ENCODE measurements at places on chromosomes 1 and 21.

- DNase-seq = no peak
These were observed 347.5 kb downstream of the VAV3 start for GRCh38 chr1:107617456-107617855.

GRCh38 chr1:237681210-237681609 is 209.5 kb downstream of the ZP4 start:
- DNase-seq = no peak

DNA sequence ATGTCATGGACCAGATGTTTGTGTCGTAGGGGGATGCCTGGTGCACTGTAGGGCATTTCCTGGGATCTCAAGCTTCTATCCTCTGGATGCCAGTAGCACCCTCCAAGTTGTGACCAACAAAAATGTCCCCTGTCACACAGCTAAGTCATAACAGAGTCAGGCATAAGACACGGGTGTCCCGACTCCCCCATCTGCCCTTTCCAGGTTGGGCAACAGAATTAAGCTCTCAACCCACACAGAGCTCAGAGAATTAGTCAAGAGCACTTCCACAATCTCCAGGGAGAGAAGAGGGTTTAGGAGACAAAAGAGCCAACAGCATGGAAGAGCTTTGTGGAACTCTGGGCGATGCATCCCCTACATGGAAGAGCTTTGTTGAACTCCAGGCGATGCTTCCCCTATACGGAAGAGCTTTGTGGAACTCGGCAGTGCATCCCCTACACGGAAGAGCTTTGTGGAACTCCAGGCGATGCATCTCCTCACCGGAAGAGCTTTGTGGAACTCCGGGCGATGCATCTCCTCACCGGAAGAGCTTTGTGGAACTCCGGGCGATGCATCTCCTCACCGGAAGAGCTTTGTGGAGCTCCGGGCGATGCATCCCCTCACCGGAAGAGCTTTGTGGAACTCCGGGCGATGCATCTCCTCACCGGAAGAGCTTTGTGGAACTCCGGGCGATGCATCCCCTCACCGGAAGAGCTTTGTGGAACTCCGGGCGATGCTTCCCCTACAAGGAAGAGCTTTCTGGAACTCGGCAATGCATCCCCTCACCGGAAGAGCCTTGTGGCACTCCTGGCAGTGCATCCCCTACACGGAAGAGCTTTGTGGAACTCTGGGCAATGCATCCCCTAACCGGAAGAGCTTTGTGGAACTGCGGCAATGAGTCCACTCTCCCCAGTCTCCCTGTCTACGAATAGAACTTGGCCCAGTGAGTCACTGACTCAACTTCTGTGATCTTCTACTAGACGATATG is 422.7 kb downstream of the KIF26B start:
- no peak for DNase-seq

DNA sequence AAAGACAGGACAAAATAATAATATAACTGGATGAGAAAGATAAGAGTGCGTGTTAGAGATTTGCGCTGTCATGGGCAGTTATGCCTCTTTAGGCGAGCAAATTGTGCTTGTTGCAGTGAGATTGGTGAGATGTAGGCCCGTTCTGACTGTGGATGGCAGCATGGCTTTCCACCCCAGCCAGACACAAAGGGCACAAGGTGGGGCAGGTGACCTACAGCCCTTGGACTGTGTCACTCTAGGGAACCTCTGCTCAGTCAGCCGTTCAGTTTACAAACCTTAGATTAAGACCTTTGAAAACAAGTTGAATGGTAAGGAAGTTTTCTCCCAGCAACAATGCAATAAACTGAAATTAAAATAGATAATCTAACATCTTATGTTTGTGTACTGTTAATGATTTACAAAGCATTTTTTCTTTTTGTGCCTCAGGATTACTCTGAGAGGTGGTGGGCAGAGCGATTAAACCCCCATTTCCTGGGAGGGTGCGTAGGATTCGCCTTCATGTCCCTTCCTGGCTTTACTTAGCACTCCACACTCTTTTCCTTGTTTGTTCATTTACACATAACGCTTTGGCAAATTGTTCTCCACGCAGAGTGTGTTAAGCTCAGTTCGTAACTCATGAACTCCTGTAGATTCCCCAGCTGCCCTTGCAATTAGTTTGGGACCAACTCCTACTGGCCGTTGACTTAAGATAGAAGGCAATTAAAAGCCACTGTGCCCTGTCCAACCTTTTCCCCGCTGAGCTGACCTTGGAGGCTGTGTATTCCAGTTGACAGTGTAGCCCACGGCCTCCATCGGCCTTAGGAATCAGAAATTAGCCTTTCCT is 58.1 kb upstream of the IGSF5 start:
- no peak for DNase-seq

DNA sequence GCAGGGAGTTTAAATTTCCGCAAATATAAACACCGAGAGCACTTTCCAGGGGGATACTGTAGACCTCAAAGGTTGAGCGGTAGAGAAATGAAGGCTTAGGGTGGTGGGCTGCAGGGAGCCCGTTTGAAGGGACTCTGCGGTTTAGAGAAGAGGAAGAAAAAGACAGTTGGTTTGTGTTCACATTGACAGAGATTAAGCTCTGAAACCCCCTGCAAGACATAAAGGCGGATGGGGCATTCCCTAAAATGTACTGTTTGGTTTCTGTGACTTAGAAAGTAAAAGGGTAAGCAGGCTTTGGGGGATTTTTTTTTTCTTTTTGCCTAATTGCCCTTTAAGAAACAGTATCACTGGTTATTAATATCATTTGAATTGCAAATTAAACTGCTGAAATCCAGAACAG is 1.3 kb downstream of the KAZN start:
- no peak for DNase-seq

- no peak for DNase-seq
These were observed 46.8 kb upstream of the C1orf198 start for GRCh38 chr1:230915078-230915477.

DNA sequence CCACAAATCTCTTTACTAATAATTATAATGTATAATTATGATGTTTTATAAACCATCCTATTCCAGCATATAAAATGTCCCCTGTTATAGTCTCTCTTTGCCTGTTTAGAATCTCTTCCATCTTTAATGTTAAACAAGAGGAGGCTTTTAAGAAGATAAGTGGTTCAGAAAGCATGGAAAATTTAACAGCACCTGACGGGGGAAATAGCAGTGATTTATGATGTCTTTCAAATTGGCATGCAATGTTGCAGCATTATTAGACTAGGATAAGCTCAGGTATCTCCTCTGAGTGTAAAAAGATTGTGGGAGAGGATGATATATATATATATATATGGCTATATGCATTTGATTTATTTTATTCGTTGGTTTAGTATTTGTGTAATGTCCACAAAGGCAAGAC is 24.4 kb downstream of the GIPC2 start:
- DNase-seq = no peak

DNA sequence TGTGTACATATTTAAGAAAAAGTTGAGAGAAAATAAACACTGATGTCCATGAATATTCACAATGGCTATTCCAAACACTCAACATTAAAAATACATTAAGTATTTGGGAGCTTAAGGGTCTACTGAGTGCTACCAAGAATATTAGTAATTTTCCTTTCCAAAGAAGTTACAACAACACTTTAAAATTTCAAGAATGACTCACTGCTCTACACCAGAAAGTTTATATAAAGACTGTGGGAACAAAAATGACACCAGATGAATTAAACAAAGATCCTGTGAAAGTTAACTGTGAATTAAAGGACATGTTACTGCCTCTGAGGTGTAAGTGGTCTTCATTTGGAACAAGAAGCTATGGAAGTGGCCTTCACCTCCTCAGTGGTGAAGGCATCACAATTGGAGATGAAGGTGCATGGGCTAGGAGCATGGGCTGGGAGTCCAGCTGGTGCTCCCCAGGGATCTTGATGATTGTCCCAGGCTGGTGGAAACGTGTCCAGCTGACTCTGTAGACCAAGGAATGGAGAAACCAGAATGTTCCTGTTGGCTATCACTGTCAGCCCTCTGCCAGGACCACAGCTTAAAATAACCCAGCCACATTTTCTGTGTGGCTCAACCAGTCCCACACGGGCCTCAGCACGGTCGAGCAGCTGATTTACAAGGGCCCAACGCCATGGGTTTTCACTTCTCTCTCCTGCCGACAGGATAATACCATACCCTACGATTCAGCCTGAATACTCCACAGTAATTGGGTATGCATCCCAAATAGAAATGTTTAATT is 28.8 kb downstream of the TAF5L start:
- DNase-seq = no peak

- DNase-seq = peak; percentile 24
These were observed 1.2 kb upstream of the WNT3A start for GRCh38 chr1:228005511-228006033.

DNA sequence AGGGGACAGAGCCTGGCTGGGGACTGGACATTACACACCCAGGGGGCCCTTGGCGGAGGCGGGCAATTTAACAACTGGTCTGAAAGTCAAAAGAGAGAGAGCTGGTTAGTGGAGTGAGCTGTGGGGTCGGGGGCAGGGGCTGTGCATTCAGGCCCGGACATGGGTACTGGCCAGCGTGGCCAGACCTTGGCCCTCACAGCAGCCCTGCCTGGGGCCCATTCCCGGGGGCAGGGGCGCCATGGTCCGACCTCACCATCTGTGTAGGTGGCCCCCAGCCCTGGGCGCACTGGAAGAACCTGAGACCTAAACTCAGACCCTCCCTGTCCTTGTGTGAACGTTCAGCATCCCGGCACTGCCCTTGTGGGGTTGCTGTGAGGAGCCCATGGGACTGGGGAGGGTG is 5.0 kb downstream of the CLDN19 start:
- DNase-seq = no peak

DNA sequence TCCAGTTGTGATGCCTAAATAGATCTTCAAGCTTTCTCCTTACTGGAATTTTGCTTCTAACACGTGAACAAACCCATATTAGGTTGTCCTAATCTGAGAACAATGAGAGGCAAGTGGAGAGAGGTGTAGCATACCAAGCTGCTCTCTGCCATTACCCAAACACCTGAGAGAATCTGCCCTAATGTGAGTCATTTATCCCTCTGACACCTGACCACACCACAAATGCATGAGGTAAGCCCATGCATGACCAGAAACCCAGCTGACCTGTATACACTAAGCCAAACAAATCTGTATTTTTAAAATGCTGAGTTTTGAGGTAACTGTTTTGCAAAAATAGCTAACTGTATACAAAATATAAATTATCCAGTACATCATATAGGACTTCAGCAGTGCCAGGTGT is 1458.1 kb upstream of the B3GALT2 start:
- DNase-seq = no peak

GRCh38 chr1:33126411-33127000 is 45.6 kb downstream of the AZIN2 start:
- no peak for DNase-seq

- no peak for DNase-seq
These were observed 31.7 kb upstream of the CD55 start for GRCh38 chr1:207289756-207290155.

DNA sequence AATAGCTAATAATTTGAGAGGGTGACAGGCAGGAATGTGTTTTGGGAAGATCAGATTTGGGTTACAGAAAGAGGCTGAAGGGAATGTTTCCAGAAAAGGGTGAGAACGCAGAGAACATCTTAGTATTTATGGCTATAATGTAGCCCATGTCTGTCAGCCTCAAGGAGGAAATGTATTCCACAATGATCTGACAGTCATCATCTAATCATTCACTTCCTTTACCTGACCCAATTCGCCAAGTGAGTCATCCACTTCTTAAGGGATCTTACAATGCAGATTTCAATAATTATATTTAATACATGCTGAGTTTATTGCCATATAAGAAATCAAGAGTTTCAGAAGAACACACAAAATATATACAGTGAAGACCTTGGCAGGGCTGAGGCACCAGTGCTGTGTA is 10.8 kb downstream of the TRIM45 start:
- DNase-seq = no peak

GRCh38 chr1:118073648-118074435 is 111.2 kb downstream of the SPAG17 start:
- DNase-seq = no peak

- DNase-seq = no peak
These were observed 6.7 kb upstream of the SH2D5 start for GRCh38 chr1:20739225-20739624.

DNA sequence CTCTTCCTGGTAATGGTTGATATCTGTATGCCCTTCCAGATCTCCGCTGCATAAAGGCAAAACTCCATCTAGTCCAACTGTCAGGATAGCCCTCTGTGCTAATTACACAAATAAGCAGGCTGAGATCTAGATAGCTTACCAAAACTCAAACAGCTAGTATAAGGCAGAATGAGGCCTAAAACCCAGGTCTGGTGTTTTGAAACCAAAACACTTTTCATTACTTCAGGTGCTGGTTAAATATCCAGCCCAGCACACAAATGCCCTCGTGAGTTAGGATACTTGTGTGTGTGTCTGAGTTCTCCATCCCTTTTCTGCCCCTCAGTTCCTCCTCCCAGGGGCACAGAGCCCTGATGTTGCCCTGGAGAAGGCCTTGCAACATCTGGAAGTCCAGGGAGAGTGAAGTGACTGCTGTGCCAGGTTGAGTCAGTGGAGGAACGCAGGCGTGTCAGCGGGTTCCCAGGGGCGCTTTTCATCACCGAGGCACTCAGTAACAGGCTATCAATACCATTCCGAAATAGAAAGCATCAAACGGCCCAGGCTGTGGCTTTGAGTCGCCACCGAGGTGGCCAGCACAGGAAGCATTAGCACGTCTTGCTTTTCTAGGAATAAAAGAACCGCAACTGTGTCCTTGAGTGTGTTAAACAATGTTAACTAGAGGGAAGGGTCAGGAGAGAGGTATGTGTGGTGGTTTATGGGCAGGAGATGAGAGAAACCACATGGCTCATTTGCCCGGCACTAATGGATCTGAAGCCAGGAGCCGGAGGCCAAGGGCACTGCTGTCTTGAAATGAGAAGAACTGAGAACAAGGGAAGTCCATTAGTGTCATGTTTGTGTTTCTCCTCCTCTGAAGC is 90.7 kb upstream of the WLS start:
- no peak for DNase-seq

- no peak for DNase-seq
These were observed 34.5 kb downstream of the AGPAT3 start for GRCh38 chr21:43899307-43900077.

DNA sequence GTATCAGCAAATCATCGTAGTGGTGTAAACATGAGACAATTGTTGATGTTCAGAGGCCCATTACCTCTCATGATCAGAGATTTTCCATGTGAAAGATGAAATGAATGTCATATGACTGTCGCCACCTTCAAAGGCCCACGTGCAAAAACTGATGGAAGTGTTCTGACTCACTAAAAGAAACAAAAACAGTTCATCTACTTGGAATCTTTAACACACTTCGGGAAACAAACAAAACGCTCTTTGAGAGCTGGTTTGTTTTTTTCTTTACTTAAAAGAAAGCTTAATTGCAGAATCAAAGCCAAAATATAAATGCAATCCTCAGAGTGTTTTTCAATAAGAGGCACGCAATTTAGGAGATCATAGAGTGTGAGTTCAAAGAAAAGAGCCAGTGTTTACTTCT is 100.8 kb downstream of the PLPPR4 start:
- DNase-seq = no peak

DNA sequence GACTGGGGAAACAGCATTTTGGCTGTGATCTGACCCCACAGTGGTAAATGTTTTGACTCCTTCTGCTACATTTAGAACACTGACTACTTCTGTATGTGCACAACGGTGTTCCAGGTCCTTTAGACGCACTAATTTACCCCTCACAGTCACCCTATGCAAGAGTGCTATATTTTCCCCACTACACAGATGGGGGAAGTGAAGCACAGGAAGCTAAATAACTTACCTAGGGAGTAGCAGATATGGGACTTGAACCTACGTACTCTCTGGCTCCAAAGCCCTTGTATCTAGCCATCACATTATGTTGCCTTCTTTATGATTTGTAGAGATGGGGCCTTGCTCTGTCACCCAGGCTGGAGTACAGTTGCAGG is 49.3 kb downstream of the GADD45A start:
- no peak for DNase-seq

GRCh38 chr1:163082971-163083370 is 13.8 kb downstream of the RGS4 start:
- DNase-seq = no peak

- no peak for DNase-seq
These were observed 94.2 kb upstream of the DMRTA2 start for GRCh38 chr1:50517488-50517887.
